Endodermal cell (in vitro differentiated cells): ENCODE measurements at places on chromosomes 1 and 21. TPM values are rescaled to one million over a fixed set of nuclear protein-coding genes. Genes with fewer than 3 reads are reported as not detected.

The TNFAIP8L2 gene
- total RNA-seq = not detected in 2 replicates

The OPRD1 gene
- 0.55 and 0.56 TPM in 2 replicates for total RNA-seq

The SLC50A1 gene
- total RNA-seq = 29.8 to 46.9 TPM (median 34.2 TPM) in 3 replicates

The F3 gene
- total RNA-seq = 23.2 and 27.6 TPM in 2 replicates

The FAM163A gene
- 0.12 TPM in 1 of 3 replicates, not detected in the others for total RNA-seq

The PTPN7 gene
- 0.23 TPM in 1 of 2 replicates, not detected in the other for total RNA-seq

The DENND1B gene
- total RNA-seq = 7.8 and 9.4 TPM in 2 replicates

The FCRL6 gene
- not detected in 3 replicates for total RNA-seq

DNA sequence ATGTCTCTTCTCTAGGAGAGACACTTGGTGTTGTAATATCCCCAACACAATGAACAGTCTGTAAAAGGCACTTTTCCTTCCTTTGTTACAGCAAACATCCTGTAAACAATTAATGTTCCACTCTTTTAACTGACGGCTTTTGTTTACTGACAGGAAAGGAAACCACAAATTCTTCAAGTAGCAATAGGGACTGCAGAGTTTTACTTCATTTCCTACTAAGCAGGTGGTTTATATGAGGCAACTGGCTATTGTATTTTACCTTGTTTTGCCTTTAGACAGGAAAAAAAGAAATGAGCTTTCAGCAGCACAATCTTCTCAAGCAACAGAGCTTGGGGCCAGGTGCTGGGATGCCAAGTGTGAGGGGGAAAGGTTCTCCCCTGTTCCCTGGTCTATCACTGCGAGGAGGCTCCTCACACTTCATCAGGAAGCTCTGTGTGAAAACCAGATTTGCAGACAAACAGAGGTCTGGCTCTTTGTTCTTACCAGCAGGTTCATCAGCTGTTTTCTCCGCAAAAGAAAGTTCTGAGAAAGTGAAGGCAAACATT is 51.2 kb downstream of the SIPA1L2 start:
- H3K27me3 ChIP-seq = peaks cover 25% of the 10 kb centered on the region
- peaks cover 36% of the 10 kb centered on the region for H3K36me3 ChIP-seq
- peaks cover 24% of the 10 kb centered on the region for H3K4me1 ChIP-seq
- peak; percentile 83 for DNase-seq
- H3K4me3 ChIP-seq = peak overlapping the region; percentile 32

DNA sequence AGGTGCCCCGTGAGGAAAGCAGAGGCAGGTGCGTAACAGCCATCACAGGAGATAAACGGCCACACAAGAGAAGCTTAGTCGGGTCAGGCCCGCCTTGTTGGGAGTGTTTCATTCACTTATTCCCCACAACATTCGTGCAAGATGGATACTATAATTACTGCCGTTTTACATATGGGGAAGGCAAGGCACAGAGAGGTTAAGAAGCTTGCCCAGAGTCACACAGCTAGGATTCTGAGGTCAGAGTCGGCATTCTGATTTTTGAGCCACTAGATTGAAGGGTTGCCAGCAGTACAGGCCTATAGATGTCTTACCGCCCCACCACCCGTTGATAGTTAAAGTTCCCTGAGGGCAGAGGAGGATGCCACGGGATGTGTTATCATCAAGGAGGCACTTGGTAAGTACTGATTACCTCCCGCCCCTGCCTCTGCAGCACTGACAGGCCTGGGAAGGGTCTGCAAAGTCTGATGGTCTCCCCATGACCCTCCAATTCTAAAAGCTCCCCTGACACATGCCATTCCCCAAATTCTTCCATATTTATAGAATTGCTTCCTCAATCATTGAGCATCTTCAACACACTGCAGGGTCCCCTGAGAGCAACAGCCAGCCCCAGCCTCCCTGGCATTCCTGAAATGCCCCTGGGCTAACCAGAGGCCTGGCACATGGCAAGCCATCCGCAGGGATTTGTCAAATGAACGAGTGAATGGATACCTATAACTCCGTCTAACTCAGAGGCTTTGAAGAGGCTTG is 74.7 kb upstream of the CLDN14 start:
- no peak overlapping the region for H3K27ac ChIP-seq
- no peaks in the 10 kb centered on the region for H3K36me3 ChIP-seq
- peak; percentile 64 for DNase-seq
- H3K27me3 ChIP-seq = no peaks in the 10 kb centered on the region
- no peak overlapping the region for H3K4me3 ChIP-seq

DNA sequence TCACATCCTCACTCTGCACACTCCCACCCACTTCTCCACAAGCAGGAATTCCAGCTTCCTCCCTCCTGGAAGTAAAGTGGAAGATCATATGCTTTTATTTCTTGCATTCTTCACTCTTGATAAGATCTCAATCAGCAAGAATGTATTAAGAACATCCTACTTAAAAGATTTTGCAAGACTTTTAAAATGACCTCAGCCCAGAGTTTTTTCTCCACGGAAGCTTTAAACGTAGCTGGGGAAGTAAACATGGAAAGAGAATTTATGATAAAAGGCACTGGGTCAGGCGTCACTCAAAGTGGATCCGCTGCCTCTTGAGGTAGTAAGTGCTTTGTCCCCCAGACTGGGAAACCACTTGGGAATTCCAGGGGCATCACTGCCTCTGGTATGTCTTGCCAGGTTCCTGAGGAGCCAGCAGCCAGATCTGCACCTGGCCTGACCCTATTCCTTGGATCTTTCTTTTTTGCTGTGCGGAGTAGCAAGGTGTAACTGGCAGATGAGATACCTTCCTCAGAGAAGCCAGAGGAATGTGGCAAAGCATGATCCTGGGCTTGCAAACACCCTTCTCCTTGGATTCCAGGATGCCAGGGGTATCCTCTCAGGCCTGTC is 33.9 kb downstream of the CDK18 start:
- peaks cover 12% of the 10 kb centered on the region for H3K27me3 ChIP-seq
- peak; percentile 48 for DNase-seq
- H3K4me1 ChIP-seq = no peaks in the 10 kb centered on the region
- no peaks in the 10 kb centered on the region for H3K36me3 ChIP-seq
- no peak overlapping the region for H3K4me3 ChIP-seq

- no peak overlapping the region for H3K4me3 ChIP-seq
- H3K27me3 ChIP-seq = no peaks in the 10 kb centered on the region
- H3K4me1 ChIP-seq = no peaks in the 10 kb centered on the region
- no peak for DNase-seq
- no peaks in the 10 kb centered on the region for H3K36me3 ChIP-seq
These were observed 89.2 kb downstream of the ADARB1 start for GRCh38 chr21:45163413-45164123.

GRCh38 chr1:65758128-65758527 is 34.6 kb upstream of the PDE4B start:
- H3K27ac ChIP-seq = no peak overlapping the region
- H3K27me3 ChIP-seq = no peaks in the 10 kb centered on the region
- no peaks in the 10 kb centered on the region for H3K4me1 ChIP-seq
- H3K36me3 ChIP-seq = no peaks in the 10 kb centered on the region

DNA sequence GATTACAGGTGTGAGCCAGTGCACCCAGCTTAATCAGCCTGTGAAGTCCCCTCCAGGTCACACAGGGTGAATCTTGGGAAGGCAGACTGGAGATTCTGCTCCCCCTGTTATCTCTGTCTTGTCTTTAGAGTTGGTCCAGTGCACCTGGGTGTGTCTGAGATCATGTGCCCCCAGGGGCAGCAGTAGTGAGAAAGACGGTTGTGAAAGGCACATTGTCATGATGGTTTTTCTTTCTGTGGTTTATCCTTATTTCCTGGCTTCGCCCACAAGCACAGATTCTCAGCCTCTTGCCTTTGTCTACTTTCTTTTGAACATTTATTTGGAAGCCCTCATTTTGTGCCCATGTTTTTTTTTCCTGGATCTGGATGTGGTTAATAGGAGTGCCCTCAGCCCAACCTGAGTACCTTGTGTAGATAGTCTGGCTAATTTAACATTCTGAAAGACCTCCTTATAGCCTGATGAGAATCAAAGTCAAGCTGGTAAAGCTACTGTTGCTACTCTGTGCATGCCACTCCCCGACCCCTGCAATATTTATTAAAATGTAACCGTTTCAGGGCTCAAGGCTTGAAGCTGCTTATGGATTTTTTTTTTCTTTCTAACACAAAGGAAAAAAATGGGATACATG is 23.7 kb downstream of the UCK2 start:
- H3K4me3 ChIP-seq = no peak overlapping the region
- H3K27me3 ChIP-seq = no peaks in the 10 kb centered on the region
- no peak for DNase-seq
- H3K36me3 ChIP-seq = peaks cover 4% of the 10 kb centered on the region
- no peak overlapping the region for H3K27ac ChIP-seq

GRCh38 chr1:171038284-171038683 is 52.4 kb upstream of the FMO3 start:
- H3K27ac ChIP-seq = no peak overlapping the region
- DNase-seq = no peak
- no peaks in the 10 kb centered on the region for H3K27me3 ChIP-seq
- no peak overlapping the region for H3K4me3 ChIP-seq
- H3K36me3 ChIP-seq = no peaks in the 10 kb centered on the region

DNA sequence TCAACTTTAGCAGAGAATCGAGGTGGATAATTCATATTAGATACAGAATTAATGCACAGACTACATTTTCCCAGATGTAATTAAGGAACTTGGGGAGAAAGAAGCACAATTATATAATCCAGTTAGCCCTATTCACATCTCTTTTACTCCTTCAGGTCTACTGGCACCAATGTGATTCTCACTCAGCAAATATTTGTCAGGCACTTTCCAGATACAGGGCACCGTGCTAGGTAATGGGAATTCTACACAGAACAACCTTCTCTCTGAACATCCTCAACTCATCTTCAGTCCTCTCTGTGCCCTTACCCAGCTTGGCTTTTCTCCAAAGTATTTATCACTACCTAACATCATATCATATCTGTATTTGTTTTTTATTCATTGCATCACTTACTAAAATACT is 15.6 kb upstream of the PROX1 start:
- DNase-seq = no peak
- no peaks in the 10 kb centered on the region for H3K4me1 ChIP-seq
- no peak overlapping the region for H3K4me3 ChIP-seq
- H3K27ac ChIP-seq = no peak overlapping the region
- H3K36me3 ChIP-seq = no peaks in the 10 kb centered on the region

GRCh38 chr1:38336961-38337360 is 290.4 kb upstream of the POU3F1 start:
- no peak for DNase-seq
- H3K36me3 ChIP-seq = no peaks in the 10 kb centered on the region
- H3K4me1 ChIP-seq = no peaks in the 10 kb centered on the region
- H3K27ac ChIP-seq = no peak overlapping the region
- H3K4me3 ChIP-seq = no peak overlapping the region

GRCh38 chr1:63330331-63330916 is 8.1 kb downstream of the FOXD3 start:
- H3K27me3 ChIP-seq = peaks cover 86% of the 10 kb centered on the region
- peak overlapping the region; percentile 65 for H3K4me3 ChIP-seq
- DNase-seq = peak; percentile 79
- no peak overlapping the region for H3K27ac ChIP-seq
- H3K4me1 ChIP-seq = peaks cover 2% of the 10 kb centered on the region
- no peaks in the 10 kb centered on the region for H3K36me3 ChIP-seq

- no peaks in the 10 kb centered on the region for H3K36me3 ChIP-seq
- H3K27me3 ChIP-seq = no peaks in the 10 kb centered on the region
- H3K27ac ChIP-seq = no peak overlapping the region
- no peak overlapping the region for H3K4me3 ChIP-seq
- no peak for DNase-seq
- no peaks in the 10 kb centered on the region for H3K4me1 ChIP-seq
These were observed 17.6 kb downstream of the CAMTA1 start for GRCh38 chr1:6802893-6803292.

GRCh38 chr21:35868869-35869223 is 191.5 kb downstream of the SETD4 start:
- H3K27ac ChIP-seq = no peak overlapping the region
- DNase-seq = no peak
- H3K36me3 ChIP-seq = no peaks in the 10 kb centered on the region

DNA sequence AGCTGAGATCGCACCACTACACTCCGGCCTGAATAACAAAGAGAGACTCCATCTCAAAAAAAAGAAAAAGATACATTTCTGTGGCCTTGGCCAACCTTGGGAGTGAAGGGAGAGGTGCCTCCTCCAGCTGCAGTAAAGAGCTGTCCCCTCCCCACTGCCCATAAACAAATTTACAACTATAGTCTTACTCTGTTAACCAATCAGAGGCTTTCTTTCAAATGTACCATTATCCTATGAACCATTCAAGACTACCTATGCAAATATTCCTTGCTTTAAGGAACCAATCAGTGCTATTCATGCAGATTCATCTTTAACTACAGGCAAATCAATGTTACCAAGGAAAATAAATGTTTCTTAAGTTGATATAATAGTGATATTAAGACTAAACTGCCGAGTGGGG is 1.0 kb downstream of the CELA2B start:
- H3K4me1 ChIP-seq = no peaks in the 10 kb centered on the region
- H3K36me3 ChIP-seq = no peaks in the 10 kb centered on the region
- H3K4me3 ChIP-seq = no peak overlapping the region
- no peak overlapping the region for H3K27ac ChIP-seq
- no peak for DNase-seq
- no peaks in the 10 kb centered on the region for H3K27me3 ChIP-seq

- peak overlapping the region; percentile 89 for H3K4me3 ChIP-seq
- H3K4me1 ChIP-seq = peaks cover 7% of the 10 kb centered on the region
- H3K27me3 ChIP-seq = peaks cover 8% of the 10 kb centered on the region
- H3K27ac ChIP-seq = no peak overlapping the region
These were observed 655 bp upstream of the KIRREL1 start for GRCh38 chr1:157992833-157993146.

DNA sequence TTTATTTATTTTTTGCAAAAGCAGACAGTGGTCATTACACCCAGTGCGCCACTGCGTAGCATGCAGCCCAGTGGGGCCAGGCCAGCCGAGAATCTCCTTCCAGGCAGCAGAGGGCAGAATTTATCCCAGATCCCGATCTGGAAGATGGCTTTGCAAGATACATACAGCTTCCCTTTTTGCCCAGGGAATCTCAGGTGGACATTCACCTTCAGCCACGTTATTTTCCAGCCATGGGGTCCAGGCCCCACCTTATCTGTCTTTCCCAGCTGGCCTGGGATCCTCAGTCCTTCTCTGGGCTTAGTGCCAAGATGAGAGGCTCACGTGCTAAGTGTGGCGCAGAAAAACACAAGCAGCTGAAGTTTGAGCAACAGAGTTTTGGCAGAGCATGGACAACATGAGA is 123.6 kb downstream of the AJAP1 start:
- peaks cover 4% of the 10 kb centered on the region for H3K4me1 ChIP-seq
- peaks cover 69% of the 10 kb centered on the region for H3K36me3 ChIP-seq

DNA sequence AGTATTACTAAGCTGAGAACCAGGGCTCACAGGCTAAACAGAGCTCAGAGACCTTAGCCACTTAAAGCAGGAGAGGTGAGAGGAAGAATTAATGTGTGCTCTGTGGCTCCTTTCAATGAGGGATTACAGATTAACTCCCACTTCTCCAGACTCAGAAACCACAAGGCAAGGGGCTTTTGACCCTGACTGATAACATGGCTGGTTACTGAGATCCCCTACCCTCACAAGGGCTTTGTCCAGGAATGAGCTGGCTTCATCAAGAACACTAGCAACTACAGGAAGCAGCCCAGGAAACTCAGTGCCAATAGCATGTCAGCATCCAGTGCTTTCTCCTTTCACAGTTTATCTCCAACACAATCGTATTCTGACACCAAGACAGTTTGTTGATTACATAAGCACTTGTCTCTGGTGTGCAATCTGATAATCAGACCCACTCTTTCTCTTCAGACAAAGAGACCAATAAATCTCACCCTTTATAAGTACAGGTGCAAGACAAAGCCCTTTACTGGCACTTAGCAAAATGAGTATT is 38.8 kb downstream of the ERI3 start:
- peak; percentile 63 for DNase-seq
- H3K27ac ChIP-seq = no peak overlapping the region
- peaks cover 19% of the 10 kb centered on the region for H3K4me1 ChIP-seq
- no peaks in the 10 kb centered on the region for H3K27me3 ChIP-seq
- H3K4me3 ChIP-seq = no peak overlapping the region

GRCh38 chr1:2072109-2072806 is 22.0 kb downstream of the PRKCZ start:
- no peak overlapping the region for H3K27ac ChIP-seq
- no peaks in the 10 kb centered on the region for H3K27me3 ChIP-seq
- H3K4me3 ChIP-seq = no peak overlapping the region
- no peaks in the 10 kb centered on the region for H3K36me3 ChIP-seq
- H3K4me1 ChIP-seq = no peaks in the 10 kb centered on the region
- DNase-seq = no peak
